Stimulated activated CD8-positive, alpha-beta memory T cell treated with anti-CD3 and anti-CD28 coated beads, Interleukin-15, amount 100 ng/mL, for 24 hours (primary cell): ENCODE measurements at places on chromosomes 12 and 14.

DNA sequence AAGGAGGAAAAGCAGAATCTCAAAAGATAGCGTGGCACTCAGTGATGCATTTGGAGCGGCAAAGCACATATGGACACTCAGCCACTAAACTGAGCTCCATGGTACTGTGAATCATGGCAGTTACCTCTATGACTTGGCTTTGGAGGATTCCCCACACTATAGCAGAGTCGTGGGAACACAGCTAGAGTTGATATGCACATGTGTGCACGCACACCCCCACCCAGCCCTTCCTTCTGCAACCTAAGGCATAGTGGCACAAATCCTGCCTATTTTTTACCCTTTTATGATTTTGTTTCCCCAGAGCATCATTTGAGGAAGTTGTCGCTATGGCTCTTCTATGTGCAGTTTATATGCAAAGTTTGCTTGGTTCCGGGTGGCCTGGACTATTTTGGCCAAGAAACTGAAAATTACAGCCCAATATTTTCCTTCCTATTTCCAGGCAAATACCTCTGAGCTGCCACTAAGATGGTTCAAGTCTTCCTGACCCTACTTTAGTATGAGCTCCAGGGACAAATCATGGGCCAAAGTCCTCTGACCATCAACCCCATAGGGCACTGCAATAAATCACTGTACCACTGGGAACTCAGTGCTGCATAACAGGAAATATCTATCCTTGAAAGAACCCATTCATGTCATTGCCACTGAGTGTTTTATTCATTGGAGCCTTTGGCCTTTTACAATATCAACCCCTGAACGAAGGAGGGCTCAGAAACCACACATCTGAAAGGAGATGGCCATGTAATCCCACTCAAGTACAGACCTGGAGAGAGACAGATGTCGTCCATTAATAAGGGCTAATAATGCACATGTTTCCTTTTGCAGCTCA, 177.5 kb downstream of the EGLN3 start:
- no peak for DNase-seq

DNA sequence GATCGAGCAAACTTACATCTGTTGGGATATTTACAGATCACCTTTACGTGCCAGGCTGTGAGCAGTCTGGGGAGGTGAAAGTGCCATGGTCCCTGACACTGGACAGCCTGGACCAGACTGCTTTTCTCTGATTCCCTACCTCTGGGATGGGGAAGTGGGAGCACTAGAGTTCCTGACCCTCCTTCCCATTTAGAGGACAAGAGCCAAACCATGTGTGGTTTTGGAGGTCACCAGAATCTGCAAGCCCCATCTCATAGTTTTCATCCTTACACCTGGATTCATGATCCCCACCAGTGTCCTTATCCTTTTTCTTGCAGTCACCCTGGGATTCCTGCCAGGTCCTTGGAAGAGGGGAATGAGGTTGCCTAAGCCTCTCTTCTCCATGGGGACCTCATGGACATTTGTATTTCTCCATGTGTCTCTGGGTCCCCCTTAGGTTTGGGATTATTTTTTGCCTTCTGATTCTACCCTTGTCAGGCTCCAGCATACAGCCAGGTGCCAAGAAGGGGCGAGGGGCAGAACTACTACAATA, 1.5 kb upstream of the WNT10B start:
- DNase-seq: no peak

GRCh38 chr12:93243689-93244513, 133.8 kb upstream of the NUDT4 start:
- DNase-seq: no peak

DNA sequence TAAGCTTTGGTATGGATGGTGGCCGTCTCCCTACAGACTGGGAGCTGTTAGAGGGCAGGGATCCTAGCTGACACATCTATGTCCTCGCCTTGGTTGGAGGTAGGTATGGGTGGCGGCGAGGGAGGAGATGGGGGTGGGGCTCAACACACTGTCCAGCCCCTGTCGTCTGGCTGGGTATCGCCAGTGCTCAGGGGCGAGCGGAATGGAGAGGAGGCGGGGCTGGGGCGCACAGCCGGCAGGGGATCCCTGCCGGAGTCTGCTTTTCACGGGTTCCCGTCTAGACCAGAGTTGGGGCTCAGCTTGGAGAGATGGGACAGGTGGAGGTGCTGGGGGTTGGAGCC, 16.1 kb downstream of the TAMALIN start:
- no peak for DNase-seq

GRCh38 chr14:27320261-27320660, 722.4 kb upstream of the NOVA1 start:
- DNase-seq: no peak

DNA sequence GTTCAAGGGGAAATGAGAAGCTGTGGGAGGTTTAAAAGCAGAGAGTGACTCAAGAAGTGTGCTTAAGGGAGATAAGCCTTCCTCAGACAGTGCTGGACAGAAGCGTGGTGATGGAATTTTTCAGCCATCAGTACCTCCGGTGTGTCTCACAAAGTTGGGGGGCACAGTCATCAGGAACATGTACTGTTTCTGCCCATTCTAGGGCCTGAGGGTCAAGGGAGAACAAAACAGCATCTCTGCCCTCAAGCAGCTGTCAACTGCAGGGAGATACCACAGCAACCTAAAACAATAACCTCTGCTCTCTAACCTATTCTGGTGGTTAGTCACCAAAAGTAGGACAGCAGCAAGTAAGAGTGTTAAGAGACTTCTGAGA, 2.0 kb upstream of the STON2 start:
- no peak for DNase-seq
